ENCODE measurements at places on chromosomes 6 and 20. TPM values are rescaled to one million over a fixed set of nuclear protein-coding genes. Genes with fewer than 3 reads are reported as not detected.

Gene DLL1
- 9.1 TPM for total RNA-seq

Gene GSTA2
- not detected for total RNA-seq

Gene KIF25
- 0.25 TPM for total RNA-seq

Gene CLPSL1
- total RNA-seq, result not detected

Gene SFTA2
- not detected for total RNA-seq

Gene SPTLC3
- total RNA-seq, result 0.98 TPM

Gene TNXB
- 10.1 TPM for total RNA-seq

Gene TCP1
- total RNA-seq, result 248 TPM

Gene LRRC73
- 5.7 TPM for total RNA-seq

All from temporal lobe (tissue), 4 donors.